Activated CD8-positive, alpha-beta memory T cell treated with anti-CD3 and anti-CD28 coated beads, Interleukin-2, amount 10 ng/mL, durations not matched to agents 7 days and 5 days (primary cell): ENCODE measurements at places on chromosomes 5 and 9.

- DNase-seq = no peak
These were observed 67.8 kb upstream of the IL33 start for GRCh38 chr9:6147846-6148245.

- DNase-seq = no peak
These were observed 21.4 kb downstream of the DIAPH1 start for GRCh38 chr5:141597394-141597793.

DNA sequence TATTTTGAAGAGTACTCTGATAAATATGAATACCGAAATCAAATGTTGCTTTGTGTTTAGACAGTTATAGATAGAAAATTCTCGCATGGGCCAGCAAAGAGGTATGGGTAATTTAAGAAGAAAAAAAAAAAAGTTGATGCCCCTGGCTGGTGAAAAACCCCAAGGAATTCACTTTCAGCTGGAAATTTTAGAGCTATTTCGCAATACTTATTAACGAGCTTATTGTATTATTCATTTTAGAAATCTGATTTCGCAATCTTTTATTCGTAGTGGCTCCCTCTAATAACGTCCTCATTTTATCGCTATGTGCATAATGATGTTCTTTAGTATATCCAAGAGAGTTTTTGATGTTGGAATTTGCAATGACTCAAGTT, 18.5 kb upstream of the FER start:
- no peak for DNase-seq

DNA sequence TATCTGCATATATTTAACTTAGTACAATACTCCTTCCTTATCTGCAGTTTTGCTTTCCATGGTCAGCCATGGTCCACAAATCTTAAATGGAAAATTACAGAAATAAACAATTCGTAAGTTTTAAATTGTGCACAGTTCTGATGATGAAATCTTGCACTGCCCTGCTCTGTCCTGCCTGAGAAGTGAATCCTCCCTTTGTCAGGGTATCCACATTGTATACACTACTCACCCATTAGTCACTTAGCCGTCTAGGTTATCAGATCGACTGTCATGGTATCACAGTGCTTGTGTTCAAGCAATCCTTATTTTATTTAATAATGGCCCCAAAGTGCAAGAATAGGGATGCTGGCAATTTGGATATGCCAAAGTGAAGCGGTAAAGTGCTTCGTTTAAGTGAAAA, 8.3 kb upstream of the YTHDC2 start:
- DNase-seq = no peak

- no peak for DNase-seq
These were observed 116.8 kb downstream of the PBX3 start for GRCh38 chr9:125863923-125864322.

- DNase-seq = no peak
These were observed 50.7 kb downstream of the TMEM167A start for GRCh38 chr5:83026516-83026915.

DNA sequence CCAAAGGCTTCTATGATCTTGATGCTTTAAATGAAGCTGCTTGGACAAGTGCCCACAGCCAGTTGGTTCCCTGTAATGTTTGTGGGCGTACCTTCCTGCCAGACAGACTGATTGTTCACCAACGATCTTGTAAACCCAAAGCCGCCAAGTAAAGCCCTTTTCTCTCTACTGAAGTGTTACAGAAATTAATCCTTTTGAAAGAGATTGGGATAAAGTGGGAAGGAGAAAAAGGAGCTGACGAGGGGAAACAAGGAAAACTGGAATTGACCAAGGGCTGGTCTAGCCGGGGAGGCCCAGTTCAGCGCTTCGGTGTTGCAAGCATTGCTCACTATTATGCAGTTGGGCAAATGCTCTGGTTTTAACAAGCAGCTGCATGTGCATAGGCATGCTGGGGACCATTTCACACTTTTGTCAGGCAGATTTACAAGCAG, 53.2 kb downstream of the ZNF474 start:
- no peak for DNase-seq

- DNase-seq = peak; percentile 65
These were observed 106.6 kb downstream of the COL23A1 start for GRCh38 chr5:178483620-178484019.

- DNase-seq = no peak
These were observed 15.6 kb downstream of the PLEKHG4B start for GRCh38 chr5:107526-107925.

DNA sequence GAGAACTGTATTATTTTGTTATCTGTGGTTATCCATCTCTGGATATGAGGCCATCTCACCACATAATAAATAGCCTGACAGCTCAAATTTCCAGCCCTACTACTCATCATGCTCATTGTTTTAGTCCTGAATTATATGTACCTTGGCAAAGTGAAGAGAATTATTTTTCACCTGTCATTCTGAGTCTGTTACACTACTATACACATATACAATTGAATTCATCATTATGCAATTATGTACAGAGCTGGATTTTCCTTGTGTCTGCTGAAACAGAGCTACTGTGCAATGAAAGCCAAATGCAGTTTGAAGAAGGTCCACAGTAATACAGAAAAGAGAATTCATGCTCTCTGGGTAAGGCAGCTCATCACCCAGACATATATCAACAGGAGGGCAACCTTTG, 28.5 kb downstream of the ESM1 start:
- no peak for DNase-seq

- peak; percentile 39 for DNase-seq
These were observed 144.6 kb downstream of the CACNA1B start for GRCh38 chr9:138022121-138022741.

GRCh38 chr9:87501806-87502205, 4.1 kb downstream of the DAPK1 start:
- no peak for DNase-seq

- no peak for DNase-seq
These were observed 6.5 kb upstream of the FAM163B start for GRCh38 chr9:133615606-133616188.

- DNase-seq = no peak
These were observed 56.8 kb upstream of the TRAF1 start for GRCh38 chr9:120983259-120983837.

- no peak for DNase-seq
These were observed 479.0 kb downstream of the CAAP1 start for GRCh38 chr9:26413611-26414010.

GRCh38 chr5:143166090-143166489, 237.4 kb downstream of the NR3C1 start:
- DNase-seq = no peak

GRCh38 chr5:23012842-23013241, 159.7 kb upstream of the CDH12 start:
- no peak for DNase-seq

DNA sequence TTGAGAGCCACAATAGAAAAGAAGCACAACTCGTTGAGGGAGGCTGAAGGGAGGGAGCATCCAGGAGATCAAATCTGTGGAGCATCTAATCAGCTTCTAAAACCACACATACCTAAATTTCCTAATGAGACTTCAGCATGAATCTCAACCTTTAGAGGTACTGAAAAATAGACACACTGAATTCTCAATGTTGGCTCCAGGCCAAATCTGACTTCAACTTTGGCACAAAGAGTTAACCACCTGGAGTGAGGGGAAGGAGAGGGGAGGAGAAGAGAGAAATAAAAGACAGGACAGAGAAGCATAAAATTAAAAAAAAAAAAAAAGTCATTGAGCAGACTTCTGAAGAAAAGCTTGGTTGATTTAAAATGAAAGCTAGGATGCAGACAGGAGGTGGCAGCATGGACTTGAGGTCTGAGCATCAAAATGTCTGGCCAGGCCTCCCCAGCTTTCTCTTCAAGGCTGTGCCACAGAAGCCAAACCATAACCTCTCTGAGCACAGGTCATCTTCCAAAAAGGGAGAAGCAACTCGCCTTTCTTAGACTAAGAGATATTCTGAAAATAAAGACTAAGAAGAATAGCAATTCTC, 205.6 kb downstream of the DENND1A start:
- DNase-seq = no peak

DNA sequence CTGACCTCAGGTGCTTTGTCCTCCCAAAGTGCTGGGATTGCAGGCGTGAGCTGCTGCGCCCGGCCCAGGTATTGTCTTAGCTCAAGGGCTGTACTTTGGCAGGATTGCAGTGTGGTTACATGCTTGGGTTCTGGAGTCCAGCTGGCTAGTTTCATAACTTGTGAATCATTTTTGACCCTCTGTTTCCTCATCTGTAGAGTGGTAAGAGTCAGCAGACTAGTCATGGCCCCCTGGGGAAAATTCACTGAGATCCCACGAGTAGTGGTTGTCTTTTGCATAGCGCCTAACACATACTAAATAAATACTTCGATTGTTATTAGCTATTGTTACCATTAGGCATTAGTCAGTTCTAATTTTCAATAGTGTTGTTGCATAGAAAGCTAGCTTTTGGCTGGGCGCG, 14.3 kb downstream of the PTPA start:
- DNase-seq = no peak

- no peak for DNase-seq
These were observed 42.5 kb downstream of the FRMPD1 start for GRCh38 chr9:37693260-37693659.

GRCh38 chr5:35041261-35041660, 6.5 kb downstream of the AGXT2 start:
- DNase-seq = no peak

- DNase-seq = no peak
These were observed 58.9 kb downstream of the DAP start for GRCh38 chr5:10702040-10702629.

GRCh38 chr9:97500263-97500662, 1.2 kb upstream of the TMOD1 start:
- no peak for DNase-seq

DNA sequence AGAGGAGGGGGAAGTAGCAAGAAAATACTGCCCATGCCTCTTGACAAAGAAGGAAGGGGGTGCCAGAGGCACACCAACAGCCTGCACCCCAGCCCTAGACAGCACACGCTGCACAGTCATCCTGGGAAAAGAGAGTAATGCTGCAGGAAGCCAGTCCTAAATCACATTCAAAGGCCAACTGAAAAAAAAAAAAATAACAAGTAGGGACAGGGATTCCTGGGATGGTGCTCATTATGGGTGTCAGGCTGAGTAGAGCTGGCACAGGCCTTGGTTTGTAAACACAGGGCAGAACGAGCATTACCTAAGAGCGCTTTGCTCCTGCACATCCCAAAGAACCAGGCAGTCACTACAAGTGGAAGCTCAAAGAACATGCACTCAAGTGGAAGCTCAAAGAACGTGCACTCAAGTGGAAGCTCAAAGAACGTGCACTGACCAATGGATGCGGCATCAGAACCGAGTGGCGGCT, 7.8 kb downstream of the RAPGEF1 start:
- DNase-seq = peak; percentile 58

GRCh38 chr9:120761006-120761405, 32.2 kb downstream of the FBXW2 start:
- no peak for DNase-seq

DNA sequence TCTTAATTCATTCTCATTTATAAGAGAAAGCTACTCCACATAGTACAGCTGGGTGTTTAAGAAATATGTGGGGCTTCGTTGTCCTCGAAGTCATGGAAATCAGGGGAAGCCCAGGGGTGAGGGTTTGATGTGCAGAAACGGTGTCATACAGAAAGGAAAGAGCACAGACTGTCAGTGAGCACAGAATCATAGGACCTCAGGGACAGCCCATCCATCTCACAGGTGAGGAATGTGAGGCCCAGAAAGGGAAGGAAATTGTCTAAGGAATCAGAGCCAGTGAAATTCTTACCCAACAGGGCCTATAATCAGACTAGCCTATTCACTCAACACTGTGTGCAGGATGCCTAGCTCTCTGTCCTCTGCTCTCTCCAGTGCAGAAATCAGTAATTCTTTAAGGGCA, 535.6 kb downstream of the SPOCK1 start:
- no peak for DNase-seq

DNA sequence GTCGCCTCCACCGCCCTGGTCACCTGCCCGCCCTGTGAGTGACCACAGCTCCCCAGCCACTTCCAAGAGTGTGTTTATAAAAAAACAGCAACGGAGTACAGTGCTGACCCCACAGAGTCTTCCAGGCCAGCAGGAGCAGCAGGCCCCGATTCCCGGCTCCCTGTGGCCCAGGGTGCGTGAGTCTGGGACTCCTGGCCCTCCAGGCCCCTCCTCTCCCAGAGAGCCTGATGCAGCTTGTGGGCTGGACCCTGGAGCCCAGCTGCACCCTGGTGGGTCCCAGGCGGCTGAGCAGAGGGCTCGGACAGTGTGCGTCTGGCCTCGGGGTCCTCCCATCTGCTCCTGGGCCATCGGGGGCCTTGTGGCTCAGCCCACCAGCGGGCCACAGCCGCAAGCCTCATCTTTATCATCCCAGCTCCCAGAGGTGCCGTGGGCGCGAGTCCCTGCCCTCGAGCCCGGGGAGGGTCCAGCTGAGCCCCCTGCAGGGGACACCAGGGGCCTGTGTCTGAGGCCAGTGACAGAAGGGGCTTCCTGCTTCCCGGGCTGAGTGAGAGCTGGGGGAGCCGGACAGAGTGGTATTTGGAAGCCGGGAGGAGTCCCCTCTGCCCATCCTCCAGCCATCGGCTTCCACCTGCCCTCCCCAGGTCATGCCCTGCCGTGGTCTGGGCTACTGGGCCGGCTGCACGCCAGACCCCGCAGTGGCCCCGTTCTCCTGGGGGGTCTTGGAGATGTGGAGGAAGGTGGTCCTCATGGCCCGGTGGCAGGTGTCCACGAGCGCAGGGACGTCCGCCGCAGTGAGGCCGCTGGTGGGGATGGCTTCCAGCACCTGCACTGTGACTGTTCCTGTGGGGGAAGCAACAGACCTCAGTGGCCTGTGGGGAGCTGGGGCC, 10.6 kb downstream of the EGFL7 start:
- no peak for DNase-seq

- DNase-seq = no peak
These were observed 2.9 kb upstream of the LCP2 start for GRCh38 chr5:170300361-170301013.

DNA sequence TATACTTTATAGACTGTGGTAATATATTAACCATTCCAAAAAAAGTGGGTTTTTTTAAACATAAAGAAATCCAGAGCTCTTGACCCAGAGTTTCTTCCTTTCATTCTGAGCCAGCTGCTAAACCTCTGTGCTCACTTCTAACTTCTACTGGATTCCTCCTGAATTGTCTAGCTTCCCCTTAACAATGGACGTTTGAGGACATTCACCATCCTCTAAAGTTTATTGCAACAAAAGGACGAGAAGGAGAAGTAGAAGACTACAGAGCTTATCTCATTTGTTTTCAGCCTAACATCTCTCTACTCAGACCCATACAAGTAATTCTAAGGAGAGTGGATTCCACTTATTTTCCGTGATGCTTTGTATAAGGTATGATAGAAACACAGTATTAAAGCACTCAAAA, 284.2 kb downstream of the MAST4 start:
- DNase-seq = no peak
